ENCODE measurements at places on chromosomes 3 and 15. TPM values are rescaled to one million over a fixed set of nuclear protein-coding genes. Genes with fewer than 3 reads are reported as not detected.

RPSA gene
- 3,141 TPM for total RNA-seq

GRCh38 chr3:63914312-63914711 is 2.1 kb upstream of the SCAANT1 start:
- no peak for DNase-seq

HYAL1 gene
- 5.4 TPM for total RNA-seq

GRCh38 chr3:8885536-8886316 is 77.5 kb downstream of the RAD18 start:
- DNase-seq = no peak

- DNase-seq = no peak
Measured at GRCh38 chr3:197499427-197499826, 56.3 kb downstream of the BDH1 start.

DNA sequence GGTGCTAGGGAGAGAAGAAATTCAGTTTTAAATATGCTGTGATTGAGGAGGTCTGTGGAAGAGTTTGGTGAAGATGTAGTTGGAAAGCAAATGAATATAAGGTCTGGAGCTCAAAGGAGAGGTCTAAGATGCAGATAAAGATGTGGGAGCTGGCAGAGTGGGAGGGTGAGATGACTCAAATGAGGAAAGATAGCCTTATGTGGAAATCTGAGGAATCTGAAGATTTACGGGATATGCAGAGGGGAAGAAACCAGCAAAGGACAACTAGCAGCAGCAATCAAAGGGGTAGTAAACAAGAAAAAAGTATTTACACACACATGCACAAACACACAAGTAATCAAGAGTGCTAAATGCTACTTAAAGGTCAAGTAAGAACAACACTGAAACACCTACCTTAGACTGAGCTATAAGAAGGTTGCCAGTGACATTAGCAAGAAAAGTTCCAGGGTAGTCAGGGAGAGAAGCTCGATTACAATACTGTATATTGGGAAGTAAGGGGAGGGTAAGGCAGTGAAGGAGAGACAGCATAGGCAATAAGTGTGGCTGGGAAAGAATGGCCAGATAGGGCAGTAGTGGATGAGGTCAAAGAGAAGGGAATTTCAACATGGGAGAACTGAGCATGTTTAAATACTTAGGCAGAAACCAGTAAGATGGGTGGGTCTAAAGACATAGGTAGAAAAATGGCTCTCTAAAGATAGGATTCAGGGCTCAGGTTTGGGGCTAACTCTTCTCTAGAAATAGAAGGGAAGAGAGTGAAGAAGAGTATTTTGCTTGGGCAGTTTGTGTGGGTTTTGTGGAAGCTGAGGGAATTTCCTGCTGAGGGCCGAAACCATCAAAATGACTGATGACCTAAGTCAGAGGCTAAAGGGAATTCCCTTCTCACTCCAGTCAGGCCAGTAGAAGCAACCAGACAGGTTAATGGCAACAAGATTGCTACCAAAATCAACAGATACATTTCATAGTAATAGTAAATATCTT is 8.9 kb downstream of the CMTM6 start:
- DNase-seq = no peak

TEX55 gene
- total RNA-seq = not detected

- DNase-seq = peak; percentile 14
Measured at GRCh38 chr3:157700405-157700804, 197.2 kb upstream of the VEPH1 start.

DNA sequence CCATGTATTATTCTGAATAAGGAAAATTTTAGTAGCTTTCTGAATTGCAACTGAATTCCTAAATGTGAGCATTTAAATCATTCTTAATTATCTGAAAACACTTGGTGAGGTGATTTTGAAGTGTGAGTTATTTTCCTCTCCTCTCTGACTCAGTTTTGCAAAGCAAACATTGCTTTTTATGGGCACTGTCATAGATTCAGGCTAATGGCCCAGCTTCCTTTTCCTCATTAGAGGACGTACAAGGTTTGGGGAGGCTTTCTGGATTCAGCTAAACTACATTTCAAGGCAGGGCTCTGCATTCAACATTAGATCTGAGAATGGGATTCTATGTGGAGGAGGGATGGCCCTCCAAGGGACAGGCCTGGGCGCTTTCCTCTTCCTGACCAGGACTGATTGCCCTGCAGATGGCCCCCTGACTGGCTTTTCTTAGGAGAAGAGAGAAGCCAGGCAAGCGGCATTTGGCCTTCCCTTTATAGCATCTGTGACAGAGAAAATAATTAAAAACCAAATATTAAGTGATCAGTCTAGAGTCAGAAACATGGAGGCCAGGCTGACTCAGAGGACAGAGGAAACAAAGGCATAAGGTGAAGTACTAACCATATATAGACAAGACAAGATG is 53.0 kb upstream of the STXBP5L start:
- DNase-seq = no peak

DNA sequence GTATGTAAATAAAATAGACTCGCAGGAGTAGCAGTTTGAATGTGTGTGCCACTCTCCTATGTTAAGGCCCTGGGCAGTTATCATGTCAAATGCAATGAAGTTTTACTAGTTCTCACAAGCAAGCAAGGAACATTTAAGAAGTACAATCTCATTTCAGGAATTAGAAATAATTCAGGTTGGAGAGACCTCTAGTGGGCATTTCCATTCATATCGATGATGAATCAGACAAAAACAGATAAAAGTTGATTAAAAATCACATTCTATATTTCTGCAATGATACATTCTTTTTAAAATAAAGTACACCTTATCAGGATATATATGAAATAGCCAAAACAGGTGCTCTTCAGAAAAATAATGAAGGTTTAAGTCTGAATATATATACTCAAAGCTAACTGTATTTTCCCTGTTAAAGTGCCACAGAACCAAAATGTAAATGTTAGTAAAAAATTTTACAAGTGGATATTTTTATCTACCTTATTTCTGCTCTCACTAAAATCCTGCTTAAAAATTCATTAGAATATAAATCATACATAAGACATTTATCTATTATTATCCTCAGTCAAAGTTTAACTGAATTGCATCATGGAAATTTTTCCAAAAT is 492.4 kb upstream of the FRG2C start:
- no peak for DNase-seq

DNA sequence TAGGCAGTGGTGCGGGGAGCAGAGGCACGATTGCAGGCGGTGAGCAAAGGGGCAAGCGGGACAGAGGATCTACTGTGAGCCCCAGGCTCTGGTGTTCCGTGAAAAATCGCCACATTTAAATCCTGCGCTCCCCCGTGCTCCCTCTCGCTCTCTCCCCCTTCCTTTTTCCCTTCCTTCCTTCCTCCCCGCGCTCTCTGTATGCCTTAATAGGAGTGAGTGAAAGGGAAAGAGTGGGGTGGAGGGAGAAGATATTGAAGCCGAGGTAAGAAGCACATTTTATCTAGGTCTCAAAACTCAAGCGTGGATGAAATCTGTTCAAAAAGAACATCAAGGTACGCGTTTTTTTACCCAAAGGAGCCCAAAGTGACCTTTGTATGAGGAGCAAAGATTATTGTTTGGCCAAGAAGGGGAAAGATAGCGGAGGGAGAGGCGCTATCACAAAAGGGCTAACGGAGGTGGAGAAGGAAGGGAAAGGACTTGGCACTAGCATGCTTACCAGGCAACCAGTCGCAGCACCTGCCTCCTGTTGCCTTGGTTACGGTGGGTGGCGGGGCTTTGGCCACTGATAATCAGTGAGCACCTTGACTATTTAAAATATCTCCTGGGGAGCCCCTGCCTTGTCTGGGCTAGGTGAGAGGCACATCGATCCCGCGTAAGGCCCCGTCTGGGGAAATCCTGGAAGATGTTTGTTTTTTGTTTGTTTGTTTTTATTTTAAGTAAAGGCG is 14.9 kb upstream of the AEN start:
- peak; percentile 46 for DNase-seq

LCMT2 gene
- total RNA-seq = 10.3 TPM

MESP1 gene
- 1.6 TPM for total RNA-seq

DNA sequence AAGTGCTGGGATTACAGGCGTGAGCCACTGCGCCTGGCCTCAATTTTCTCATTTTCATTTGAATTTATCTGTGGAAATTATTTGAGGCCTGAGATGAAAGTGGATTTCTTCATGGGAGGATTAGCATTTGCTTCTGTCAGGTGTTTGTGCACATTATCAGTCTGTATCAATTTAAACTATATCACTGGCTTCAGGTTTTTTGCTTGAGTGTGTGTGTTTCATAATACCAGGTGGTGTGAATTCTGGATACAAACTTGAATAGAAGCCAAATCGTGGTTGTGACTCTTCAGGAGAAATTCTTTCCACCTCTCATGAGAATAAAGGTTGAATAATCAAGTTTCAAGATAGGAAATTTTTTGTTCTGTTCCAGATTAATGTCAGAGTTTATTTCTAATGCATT is 56.4 kb downstream of the CGGBP1 start:
- no peak for DNase-seq

DNA sequence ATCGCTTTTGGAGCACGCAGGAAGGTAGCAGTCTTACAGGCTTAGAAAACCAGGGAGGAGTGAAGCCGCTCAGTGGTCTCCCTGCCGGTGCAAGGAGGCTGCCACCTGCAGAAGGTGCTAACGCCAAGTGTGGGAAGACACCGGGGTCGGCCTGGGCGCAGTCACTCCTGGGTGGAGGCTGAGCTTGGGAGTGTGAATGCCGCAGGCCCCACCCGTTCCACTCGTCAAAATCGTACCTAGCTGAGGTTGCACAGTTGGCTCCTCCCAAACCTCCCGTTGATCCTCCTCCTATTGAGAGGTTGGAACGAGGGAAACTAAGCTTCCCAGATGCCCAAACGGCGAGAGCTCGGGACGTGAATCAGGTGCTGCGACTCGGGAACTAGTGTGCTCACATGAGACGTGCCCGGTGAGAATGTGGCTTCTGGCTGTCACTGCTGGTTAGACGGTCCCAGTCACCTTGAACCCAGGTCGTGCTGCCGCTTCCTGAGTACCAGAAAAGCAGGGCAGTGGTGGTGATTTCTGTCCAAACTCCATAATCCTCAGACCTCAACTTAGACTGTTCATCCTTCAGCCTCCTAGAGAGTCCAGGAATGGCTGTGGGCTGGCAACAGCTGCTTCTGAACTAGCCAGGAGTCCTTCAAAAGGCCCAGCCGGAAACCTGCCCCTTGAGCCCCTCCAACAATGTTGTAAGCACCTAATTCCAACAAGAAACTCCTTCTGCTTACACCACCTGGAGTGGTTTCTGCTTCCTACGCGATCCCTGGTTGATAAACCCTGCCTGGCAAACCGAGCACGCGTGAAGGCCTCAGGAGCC is 156.0 kb downstream of the XXYLT1 start:
- DNase-seq = no peak

DNA sequence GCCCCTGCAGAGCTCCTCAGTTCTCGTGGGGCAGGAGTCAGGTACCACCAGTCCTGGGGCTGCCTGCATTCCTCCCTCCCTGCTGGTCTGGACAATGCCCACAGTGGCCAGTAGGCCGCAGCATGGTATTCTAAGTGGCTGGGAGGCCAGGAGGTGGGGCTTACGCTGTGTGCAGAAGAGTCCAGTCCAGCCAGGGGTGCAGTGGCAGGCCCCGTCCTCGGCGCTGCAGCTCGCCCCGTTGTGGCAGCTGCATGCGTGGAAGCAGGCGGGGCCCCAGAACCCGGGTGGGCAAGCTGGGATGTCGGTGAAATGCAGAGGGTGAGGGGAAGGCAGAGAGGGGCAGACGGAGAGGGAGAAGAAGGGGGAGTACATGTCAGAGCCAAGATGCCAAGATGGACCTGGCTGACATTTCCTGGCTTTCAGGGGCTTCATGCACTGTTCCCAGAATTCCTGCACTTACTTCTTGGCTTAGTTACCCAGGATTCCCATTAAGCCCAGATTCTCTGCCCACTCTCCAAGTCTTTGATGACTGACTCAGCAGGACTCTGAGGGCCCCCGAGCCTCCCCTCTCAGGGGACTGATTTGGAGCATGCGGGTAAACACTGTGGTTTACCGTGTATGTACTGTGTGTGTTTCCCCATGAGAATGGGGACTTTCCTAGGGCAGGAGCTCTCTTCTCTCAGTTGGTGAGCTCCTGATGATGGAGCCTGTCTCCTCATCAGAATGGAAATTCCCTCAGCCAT is 47.5 kb downstream of the RAB11A start:
- peak; percentile 93 for DNase-seq

- DNase-seq = no peak
Measured at GRCh38 chr3:172513488-172513887, 9.7 kb downstream of the TNFSF10 start.

ACAD9 gene
- 20.1 TPM for total RNA-seq

PRR20G gene
- not detected for total RNA-seq

- DNase-seq = no peak
Measured at GRCh38 chr3:144429719-144430121, 458.1 kb downstream of the DIPK2A start.

MESD gene
- 24.0 TPM for total RNA-seq

DNA sequence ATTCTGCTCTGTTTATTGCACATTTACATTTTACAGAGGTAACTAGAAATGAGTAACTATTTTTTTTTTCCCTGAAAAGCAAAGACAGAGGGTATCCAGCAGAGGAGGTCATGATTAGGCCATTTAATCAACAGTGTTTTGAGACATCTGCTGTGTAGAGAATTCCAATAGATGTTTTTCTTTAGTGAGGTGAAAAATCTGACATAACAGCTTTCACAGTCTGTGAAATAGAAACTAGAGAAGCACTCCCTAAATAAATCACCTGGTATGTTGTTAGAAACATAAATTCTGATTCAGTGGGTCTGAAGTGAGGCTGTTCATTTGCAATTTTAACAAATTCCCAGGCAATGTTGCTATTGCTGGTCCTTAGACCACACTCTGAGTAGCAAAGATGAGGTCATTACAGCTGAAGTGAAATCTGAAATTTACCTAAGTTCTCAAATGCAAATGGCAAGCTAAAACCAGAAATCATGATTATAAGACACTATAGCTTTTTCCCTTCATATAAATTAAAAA is 329.2 kb upstream of the LRRC3B start:
- no peak for DNase-seq

DNA sequence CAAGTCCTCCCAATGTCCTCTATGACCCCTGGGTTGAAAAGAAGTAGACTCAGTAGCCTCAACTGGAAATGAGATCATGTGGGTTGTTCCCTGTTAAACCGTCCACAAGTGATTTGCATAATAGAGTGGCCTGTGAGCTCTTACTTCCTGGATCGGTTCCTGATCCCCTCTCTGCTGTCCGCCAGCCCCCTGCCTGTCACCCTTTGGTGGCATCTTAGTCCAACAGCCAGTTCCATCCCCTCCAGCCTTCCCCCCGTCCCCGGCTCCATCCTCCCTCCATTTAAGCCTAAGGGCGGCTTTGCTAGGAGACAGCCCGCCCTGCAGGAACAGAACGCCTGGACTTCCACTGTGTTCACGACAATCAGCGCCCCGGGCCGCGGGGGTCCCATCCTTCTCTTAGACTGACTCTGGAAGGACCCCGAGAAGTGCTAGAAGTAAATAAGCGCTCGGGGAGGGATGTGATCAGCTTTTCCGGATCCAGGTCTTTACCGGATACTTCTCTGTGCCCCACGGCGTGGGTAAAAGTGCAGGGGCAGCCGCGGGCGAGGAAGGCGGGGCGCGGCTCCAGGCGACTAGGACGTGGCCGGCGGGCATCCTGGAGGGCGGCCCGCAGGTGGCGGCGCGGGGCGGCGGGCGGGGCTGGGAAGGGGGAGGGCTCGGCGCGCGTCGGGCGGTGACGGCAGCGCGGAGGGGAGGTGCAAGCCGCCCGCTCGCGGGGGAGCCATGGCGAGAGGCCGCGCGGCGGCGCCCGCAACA is 51.2 kb upstream of the ULK4 start:
- DNase-seq = peak; percentile 95
